ENCODE measurements at places on chromosomes 6 and 20. TPM values are rescaled to one million over a fixed set of nuclear protein-coding genes. Genes with fewer than 3 reads are reported as not detected.

The CST5 gene
- total RNA-seq, result not detected

DNA sequence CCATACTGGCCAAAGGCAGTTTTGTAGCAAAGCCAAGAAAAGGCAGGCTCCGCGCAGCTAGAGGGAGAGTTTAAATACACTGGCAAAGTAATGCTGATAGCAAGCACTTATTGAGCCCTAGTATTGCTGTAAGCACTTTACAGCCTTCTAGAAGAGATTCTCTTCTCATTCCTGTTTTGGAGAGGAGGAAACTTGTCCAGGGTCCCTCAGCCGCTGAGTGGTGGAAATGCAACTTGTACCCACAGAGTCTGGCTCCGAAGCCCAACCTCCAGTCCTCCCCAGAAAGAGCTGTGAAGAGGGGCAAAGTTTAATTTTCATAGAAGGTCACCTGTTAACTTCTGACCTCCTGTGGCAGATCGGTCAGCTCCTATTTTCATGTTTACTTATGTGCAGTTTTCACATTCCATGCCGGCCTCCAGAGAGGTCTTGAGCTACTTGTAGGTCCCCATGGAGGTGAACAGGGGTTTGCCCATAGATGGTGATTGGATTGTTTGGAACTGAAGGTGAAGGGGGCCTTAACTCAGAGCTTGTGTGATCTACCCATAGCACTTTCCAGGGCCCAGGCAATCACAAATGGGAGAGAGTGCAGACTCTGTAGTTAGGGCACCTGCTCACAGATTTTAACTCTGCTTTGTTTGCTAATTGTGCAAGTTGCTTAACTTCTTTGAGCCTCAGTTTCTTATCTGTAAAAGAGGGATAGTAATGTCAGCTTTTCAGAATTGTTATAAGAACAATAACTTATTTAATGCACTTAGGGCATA lies 70.7 kb downstream of the LYRM2 start:
- no peak for DNase-seq

- DNase-seq, result peak; percentile 62
These were observed 725 bp upstream of the ISM1 start for GRCh38 chr20:13220194-13220903.

The KIF25 gene
- 1.6 TPM for total RNA-seq

DNA sequence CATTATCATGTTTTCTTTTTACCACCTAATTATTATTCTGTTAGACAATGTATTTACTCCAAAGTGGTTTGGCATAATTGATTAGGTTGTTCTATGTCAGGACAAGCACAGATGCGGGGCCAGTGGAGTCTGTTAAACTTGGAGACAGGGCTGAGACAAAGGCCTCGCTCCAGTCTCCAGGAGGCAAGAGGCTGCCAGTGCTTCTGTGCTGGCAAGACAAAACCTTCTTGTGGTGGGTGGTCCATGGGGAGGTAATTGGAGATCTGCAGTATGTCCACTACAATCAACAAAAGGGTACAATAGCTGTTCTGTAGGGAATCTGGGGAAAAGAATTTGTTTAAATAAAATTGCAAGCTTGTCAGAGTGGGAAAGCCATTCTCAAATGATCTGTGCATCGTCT lies 677.2 kb upstream of the SLC35B3 start:
- no peak for DNase-seq

- no peak for DNase-seq
These were observed 22.7 kb downstream of the TFEB start for GRCh38 chr6:41712651-41713103.

DNA sequence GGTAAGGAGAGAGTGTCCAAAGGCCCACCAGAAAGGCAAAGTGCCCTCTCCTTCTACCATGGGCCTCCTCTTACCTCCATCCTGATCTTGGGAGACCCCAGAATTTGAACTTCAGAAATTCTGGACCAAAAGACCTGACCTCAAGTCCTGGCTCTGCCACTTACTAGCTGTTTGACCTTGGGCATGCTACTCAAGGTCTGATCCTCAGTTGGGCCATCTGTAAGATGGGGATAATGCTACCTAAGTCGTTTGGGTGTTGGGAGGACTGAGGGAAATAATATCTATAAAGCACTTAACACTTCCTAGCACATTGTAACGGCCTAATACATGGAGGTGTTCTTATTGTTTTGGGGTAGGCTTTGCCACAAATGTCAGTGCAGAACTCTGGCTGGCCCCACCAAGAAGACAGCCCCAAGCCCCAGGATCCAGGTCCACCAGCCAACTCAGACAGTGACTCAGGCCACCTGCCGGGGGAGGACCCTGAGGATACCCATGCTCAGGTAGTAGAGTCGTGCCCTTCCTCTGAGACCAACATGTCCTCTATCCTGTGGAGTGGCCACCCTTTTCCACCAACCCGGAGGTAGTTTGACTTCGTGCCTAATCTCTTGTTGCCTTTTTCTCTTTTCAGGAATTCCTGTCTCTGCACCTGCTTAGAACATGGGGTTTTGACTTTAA lies 2.7 kb downstream of the PRICKLE4 start:
- DNase-seq, result no peak

GRCh38 chr6:90442366-90442765 lies 144.5 kb downstream of the MAP3K7 start:
- no peak for DNase-seq

The ATP9A gene
- total RNA-seq, result 79.1 TPM

The OGFR gene
- total RNA-seq, result 56.5 TPM

GRCh38 chr6:108873971-108874370 lies 25.7 kb downstream of the ARMC2 start:
- DNase-seq, result no peak

GRCh38 chr6:139473231-139473701 lies 98.8 kb upstream of the CITED2 start:
- DNase-seq, result peak; percentile 39

The KIF13A gene
- 57.0 TPM for total RNA-seq

GRCh38 chr20:44109951-44110361 lies 77.0 kb downstream of the JPH2 start:
- no peak for DNase-seq

DNA sequence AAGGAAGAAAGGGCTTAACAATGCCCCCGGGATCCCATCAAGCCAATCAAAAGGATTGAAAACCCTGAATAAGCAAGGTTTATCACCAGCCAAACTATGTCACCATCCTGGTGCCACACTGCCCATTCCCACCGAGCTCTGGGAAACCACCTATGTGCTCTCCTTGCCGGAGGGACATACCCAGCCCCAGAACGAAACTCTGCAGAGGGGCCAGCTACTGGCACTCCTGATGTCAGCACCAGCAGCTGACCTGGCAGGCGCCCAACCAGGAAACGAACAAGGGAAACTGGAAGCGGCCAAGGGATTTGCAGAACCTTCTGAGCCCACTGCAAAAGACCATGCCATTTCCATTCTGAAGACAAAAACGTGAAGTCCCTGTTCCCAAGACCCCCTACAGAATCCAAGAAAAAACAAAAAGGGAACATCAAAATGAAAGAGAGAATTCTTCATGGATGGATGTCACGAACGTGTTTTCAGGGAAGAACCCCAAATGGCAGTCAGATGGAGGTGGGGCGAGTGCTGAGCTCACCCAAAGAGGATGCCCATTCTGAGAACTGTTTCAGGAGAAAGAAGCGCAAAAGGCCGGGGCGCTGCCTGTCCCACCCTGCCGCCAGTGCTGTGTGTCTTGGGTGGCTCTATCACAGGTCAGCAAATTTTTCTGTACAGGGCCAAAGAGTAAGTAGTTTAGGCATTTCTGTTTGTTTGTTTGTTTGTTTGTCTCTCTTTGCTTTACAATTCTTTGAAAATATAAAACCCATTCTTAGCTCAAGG lies 305.2 kb downstream of the ESR1 start:
- DNase-seq, result no peak

GRCh38 chr6:67870321-67870720 lies 764.8 kb upstream of the ADGRB3 start:
- DNase-seq, result no peak

DNA sequence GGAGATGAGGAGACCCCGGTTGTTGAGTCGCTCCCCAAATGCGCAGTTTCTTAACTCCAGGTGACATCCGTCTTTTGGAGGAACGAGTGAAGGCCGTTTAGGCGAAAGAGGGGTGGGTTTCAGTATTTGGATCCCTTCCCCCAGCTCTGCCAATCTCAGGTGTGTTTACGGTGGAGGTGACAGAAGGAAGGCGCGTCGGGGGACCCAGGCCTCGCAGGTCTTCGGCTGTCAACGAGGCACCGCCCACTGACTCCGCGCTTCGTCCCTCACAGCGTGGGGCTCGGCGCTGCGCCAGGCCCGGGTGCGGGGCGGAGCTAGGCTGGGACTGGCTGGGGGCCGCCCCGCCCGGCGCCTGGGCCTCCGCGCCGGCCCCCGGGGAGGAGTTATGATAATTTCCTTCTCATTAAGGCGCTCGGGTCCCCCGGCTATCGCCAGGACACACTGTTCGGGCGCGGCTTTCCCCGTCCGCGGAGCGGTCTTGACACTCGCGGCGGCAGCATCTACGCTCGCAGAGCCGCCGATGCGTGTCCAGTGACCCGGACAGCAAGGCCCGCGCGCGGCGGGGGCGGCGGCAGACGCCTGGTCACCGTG lies at the start of gene TFAP2C:
TSS of gene TFAP2C (plus strand) at position 434 of the 591 bp plus-strand sequence. CDS start 239 bp downstream, outside the sequence.
- peak; percentile 72 for DNase-seq

GRCh38 chr20:22499515-22500166 lies 84.7 kb downstream of the FOXA2 start:
- DNase-seq, result no peak

GRCh38 chr20:42792052-42792451 lies 397.7 kb downstream of the PTPRT start:
- DNase-seq, result no peak

The FAM217A gene
- total RNA-seq, result not detected

The CCNC gene
- total RNA-seq, result 55.5 TPM

DNA sequence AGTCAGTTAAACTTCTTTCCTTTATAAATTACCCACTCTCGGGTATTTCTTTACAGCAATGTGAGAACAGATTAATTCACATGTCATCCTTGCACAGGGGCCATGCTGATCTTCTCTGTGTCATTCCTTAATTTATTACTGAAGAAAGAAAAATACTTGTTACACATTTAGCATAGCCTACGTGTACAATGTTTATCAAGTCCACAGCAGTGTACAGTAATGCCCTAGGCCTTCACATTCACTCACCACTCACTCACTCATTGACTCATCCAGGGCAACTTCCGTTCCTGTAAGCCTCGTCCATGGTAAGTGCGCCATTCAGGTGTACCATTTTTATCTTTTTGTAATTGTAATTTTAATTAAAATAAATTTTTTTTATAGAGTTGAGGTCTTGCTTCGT lies 73.6 kb downstream of the RSPH3 start:
- DNase-seq, result no peak

DNA sequence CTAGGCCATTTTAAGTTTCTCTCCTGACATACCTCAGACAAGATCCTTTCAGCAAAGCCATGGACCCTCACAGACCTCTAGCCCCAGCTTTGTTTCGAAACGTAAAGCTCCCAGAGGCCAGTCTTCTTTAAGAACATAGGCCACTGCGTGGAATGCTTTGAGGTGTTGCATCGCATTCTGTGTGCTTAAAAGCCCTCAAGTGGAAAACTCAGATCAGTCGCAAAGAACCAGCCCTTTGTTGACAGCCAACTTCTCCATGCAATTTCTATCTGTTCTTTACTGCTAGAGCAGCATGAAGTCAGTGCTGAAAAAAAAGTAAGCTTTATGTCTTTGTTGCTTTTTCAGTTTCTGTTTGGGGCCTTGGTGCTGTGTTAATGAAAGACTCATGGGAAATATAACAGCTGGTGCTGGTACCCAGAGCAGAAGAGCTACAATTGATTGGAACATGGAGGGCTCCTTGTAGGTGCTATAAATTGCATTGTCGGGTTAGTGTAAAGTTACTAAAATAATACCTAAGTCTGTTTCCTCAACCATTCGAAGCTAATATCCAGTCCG lies 142.6 kb downstream of the MAP3K7 start:
- no peak for DNase-seq

The MCM3 gene
- 71.4 TPM for total RNA-seq

The RIPOR3 gene
- total RNA-seq, result 19.2 TPM

The MMP24 gene
- total RNA-seq, result 0.99 TPM

GRCh38 chr6:118739696-118740353 lies 88.4 kb upstream of the CEP85L start:
- no peak for DNase-seq

The NKAPL gene
- total RNA-seq, result not detected

- DNase-seq, result peak; percentile 46
These were observed 2.0 kb downstream of the FOXQ1 start for GRCh38 chr6:1313767-1314503.

DNA sequence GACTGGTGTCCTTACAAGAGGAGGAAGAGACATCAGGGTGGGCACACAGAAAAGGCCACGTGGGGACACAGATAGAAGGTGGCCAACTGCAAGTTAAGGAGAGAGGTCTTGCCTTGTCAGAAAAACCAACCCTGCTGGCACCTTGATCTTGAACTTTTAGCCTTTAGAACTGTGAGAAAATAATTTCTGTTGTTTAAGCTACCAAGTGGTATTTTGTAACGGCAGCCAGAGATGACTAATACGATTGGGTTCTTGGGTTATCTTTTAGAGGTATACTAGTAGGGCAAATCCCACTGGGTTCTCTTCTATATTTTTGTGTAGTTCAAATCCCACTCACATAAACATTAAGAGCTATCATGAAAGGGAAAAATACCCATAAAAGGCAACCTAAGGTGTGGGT lies 31.9 kb upstream of the ZBTB24 start:
- no peak for DNase-seq

DNA sequence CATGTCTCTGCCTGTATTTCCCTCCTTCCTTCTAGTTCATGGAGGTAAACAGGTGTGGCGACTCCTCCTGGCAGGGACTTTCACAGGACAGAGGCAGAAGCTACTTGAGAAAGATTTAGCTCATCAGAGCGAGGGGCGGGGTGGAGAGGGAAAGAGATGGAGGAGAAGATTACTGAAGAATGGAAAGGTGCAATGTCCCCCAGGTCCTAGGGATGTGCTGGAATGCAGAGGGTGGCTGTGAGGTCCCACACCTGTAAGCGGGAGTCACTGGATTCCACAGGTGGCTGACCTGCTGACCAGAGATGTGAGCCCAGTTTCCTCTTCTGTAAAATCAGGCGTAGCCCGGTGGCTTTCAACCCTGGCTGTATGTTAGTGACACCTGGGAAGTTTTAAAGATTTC lies 199.2 kb upstream of the SULF2 start:
- DNase-seq, result no peak

The BEND6 gene
- total RNA-seq, result 6.6 TPM

GRCh38 chr6:156905801-156906200 lies 128.6 kb downstream of the ARID1B start:
- no peak for DNase-seq

GRCh38 chr20:50537546-50538201 lies 27.5 kb downstream of the PTPN1 start:
- no peak for DNase-seq

- DNase-seq, result no peak
These were observed 12.5 kb downstream of the CASP8AP2 start for GRCh38 chr6:89842228-89842627.

DNA sequence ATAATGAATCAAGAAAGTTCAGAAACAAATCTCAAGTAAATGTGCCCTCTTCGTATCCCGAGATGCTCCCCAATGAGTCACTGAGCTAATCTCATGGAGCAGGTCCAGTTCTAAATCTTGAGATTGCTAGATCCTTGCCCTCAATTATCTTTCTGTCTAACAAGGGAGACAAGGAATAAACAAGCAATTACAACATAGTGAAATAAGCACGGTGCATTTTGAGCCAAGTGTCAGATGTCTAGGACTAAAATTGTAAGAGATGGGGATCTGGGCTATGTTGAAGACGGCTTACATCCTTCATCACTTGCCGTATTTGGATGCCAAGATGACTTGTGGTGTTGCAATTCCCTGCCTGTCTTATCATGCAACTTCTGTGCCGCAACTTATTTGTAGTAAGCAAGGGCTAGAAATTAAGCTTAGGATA lies 56.5 kb upstream of the ADGRF1 start:
- no peak for DNase-seq

All from mesothelial cell of epicardium (in vitro differentiated cells).